ENCODE measurements at places on chromosomes 7 and 10.

DNA sequence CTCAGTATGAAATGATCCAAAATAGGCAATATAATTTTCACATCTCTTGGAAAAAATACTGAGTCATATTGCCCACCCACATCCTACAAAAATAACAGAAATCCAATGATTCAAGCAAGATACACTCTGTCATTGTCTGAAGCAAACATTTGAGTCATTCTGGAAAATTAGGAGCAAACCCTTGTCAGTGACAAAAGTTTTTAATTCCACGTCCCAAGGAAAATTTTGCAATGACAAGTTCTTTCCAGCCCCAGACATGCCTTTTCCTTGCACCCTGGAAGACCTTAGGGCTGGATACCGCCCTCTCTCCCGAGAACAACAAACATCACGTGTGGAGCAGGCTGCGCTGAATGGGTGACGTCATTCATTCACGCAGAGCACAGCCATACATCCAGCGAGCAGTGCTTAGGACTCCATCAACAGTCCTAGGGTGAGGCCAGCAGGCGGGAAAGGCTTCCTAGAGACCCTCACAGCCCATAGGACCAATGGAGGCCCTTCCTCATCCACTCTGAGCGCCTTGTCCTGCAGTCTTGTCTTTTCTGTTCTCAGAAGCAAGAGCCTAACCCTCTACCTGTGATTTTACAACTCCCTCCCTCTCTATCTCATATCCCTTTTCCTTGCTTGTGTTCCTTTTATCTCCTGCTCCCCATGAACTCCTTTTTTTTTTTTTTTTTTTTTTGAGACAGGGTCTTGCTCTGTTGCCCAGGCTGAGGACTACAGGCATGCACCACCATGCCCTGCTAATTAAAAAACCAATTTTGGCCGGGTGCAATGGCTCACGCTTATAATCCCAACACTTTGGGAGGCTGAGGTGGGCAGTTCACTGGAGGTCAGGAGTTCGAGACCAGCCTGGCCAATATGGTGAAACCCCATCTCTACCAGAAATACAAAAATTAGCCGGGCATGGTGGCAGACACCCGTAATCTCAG, 23.5 kb upstream of the KDM7A start:
- peaks cover 11% of the 10 kb centered on the region for H3K27me3 ChIP-seq
- H3K36me3 ChIP-seq, result peaks cover 3% of the 10 kb centered on the region
- H3K4me1 ChIP-seq, result no peaks in the 10 kb centered on the region
- H3K4me3 ChIP-seq, result no peak overlapping the region
- no peak for DNase-seq

DNA sequence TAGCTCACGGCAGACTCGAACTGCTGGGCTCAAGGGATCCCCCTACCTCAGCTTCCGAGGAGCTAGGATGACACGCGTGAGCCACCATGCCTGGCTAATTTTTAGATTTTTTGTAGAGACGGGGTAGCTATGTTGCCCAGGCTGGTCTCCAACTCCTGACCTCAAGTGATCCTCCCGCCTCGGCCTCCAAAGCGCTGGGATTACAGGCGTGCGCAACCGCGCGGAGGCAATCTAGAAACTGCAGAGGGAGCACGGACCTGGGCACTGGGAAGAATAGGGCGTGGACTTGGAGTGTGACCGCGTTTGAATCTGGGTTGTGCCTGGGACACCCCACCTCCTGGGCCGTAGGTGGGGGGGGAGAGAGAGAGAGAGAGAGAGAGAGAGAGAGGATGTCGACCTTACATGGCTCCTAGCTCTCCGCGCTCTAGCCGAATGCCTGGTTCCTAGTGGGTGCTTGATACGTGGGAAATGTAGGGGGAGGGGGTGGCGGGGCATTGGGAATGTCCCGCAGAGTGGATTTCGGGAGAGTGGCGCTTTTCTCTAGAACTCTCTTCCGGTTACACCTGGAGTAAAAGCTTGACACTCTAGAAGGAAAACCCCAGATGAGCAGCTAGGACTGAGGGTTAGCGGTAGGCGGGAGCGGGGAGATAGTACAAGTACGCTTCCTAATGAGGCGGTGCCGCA, 1.2 kb upstream of the MAP3K8 start:
- no peaks in the 10 kb centered on the region for H3K27me3 ChIP-seq
- DNase-seq, result no peak
- H3K4me1 ChIP-seq, result peaks cover 43% of the 10 kb centered on the region
- peaks cover 2% of the 10 kb centered on the region for H3K36me3 ChIP-seq
- H3K27ac ChIP-seq, result peak overlapping the region; percentile 96
- H3K4me3 ChIP-seq, result peak overlapping the region; percentile 94

GRCh38 chr10:129416956-129417765, 49.9 kb upstream of the MGMT start:
- no peaks in the 10 kb centered on the region for H3K4me1 ChIP-seq
- H3K27me3 ChIP-seq, result peaks cover 16% of the 10 kb centered on the region
- H3K27ac ChIP-seq, result no peak overlapping the region
- DNase-seq, result no peak
- no peak overlapping the region for H3K4me3 ChIP-seq

DNA sequence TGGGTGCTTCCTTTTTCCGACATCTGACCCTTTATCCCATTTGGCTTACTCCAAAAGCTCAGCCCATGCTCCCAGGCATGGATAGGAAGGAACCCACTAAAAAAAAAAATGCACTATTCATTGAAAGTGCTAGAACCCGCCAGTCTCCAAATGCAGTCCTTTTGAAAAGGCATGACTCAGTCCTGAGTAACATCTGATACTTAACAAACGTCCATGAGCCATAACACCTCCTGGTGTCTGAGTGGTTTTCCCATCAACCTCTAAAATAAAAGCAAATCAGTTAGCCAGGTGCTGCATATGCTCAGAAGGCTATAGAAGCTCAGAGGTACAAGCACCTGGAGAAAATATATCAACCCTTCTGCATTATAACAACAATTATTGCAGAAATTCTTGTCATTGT, 45.0 kb upstream of the CACUL1 start:
- peaks cover 51% of the 10 kb centered on the region for H3K27me3 ChIP-seq
- H3K4me3 ChIP-seq, result no peak overlapping the region
- no peaks in the 10 kb centered on the region for H3K36me3 ChIP-seq
- H3K4me1 ChIP-seq, result peaks cover 8% of the 10 kb centered on the region

DNA sequence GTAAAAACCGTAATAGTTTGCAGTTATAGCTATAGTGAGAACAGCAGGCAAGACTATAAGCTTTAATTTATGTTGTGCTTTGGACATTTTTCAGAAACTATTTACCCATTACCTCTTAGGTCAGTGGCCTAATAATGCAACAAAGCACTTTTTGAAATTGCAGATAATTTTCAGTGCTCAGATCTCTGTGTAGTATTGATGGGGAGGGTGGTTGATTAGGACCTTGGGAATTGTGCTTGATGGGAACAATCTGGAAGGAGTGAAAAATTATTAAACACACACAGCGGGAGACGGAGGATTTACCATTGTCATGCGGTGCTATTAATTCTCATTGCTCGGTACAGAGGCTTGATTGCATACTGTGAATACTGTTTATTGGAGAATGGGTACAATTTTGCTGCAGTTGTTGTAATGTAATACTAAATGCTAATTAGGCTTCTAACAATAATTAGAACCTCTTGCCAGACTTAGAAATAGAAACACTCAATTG, 304.8 kb downstream of the LRMDA start:
- no peaks in the 10 kb centered on the region for H3K4me1 ChIP-seq
- no peak overlapping the region for H3K27ac ChIP-seq
- H3K36me3 ChIP-seq, result peaks cover 3% of the 10 kb centered on the region
- DNase-seq, result no peak
- no peak overlapping the region for H3K4me3 ChIP-seq
- H3K27me3 ChIP-seq, result peaks cover 53% of the 10 kb centered on the region

GRCh38 chr7:127322351-127322750, 69.6 kb upstream of the GRM8 start:
- no peaks in the 10 kb centered on the region for H3K36me3 ChIP-seq
- DNase-seq, result peak; percentile 11
- peaks cover 9% of the 10 kb centered on the region for H3K27me3 ChIP-seq
- peaks cover 19% of the 10 kb centered on the region for H3K4me1 ChIP-seq
- H3K27ac ChIP-seq, result peak overlapping the region; percentile 86

- no peak overlapping the region for H3K4me3 ChIP-seq
- H3K27ac ChIP-seq, result peak overlapping the region; percentile 88
- H3K36me3 ChIP-seq, result no peaks in the 10 kb centered on the region
- DNase-seq, result peak; percentile 19
- H3K27me3 ChIP-seq, result no peaks in the 10 kb centered on the region
Observed at GRCh38 chr7:2982831-2983230, 60.8 kb downstream of the CARD11 start.
